ENCODE measurements at places on chromosomes 11 and 22. TPM values are rescaled to one million over a fixed set of nuclear protein-coding genes. Genes with fewer than 3 reads are reported as not detected.

DNA sequence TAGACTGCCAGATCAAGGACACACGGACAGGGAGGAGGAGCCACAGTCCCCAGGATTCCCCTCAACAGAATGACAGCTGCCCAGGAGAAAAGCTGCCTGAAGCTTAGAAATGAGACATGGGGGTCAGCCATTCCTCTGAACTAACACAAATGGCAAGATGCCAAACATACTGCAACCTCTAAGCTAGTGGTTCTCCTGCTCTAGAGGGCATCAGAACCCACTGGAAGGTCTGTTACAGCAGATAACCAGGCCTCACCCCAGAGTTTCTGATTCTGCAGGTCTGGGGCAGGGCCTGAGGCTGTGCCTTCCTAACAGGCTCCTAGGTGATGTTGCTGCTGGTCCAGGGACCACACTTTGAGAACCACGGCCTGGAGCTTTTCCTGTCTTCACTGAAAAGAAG lies 28.6 kb upstream of the BID start:
- no peaks in the 10 kb centered on the region for H3K27me3 ChIP-seq
- H3K4me1 ChIP-seq = peaks cover 34% of the 10 kb centered on the region
- H3K4me3 ChIP-seq = no peak overlapping the region
- no peak for DNase-seq

GRCh38 chr11:61918251-61918937 lies 1.0 kb upstream of the RAB3IL1 start:
- no peaks in the 10 kb centered on the region for H3K27me3 ChIP-seq
- H3K4me3 ChIP-seq = peak overlapping the region; percentile 64

GRCh38 chr22:39776295-39777009 lies 117.1 kb downstream of the ENTHD1 start:
- no peaks in the 10 kb centered on the region for H3K27me3 ChIP-seq
- no peak overlapping the region for H3K27ac ChIP-seq
- no peak overlapping the region for H3K4me3 ChIP-seq
- H3K4me1 ChIP-seq = no peaks in the 10 kb centered on the region
- no peaks in the 10 kb centered on the region for H3K36me3 ChIP-seq

- no peaks in the 10 kb centered on the region for H3K36me3 ChIP-seq
- peaks cover 2% of the 10 kb centered on the region for H3K4me1 ChIP-seq
- no peak overlapping the region for H3K4me3 ChIP-seq
Measured at GRCh38 chr11:57982776-57983175, 40.9 kb upstream of the OR9Q1 start.

DNA sequence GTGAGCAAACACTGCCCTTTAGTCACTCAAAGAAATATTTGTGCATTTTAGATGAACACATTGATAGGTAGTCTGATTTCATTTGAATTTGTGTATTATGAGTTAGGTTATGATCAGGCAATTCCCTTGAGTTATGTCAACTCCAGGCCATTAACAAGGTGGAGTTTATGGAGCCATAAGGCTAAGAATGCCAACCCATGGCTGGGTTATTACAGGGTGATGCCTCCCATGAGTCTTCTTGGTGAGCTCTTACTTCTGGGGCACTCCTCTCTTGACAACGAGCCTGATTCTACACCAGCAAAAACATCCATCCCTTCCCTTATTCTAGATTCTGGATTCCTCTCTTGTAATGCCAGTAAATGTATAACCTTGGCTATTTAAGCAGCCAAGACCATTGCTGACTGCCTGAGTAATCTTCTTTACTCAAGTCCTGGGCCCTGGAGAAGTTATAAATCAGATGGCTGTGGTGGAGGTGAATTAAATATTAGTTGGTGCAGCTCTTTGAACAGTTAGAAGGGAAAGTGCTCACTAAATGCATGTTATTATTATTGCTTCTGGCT lies 645.7 kb upstream of the TENM4 start:
- no peak for DNase-seq
- no peak overlapping the region for H3K27ac ChIP-seq
- H3K4me1 ChIP-seq = no peaks in the 10 kb centered on the region
- H3K36me3 ChIP-seq = no peaks in the 10 kb centered on the region
- H3K27me3 ChIP-seq = no peaks in the 10 kb centered on the region

- no peaks in the 10 kb centered on the region for H3K36me3 ChIP-seq
- H3K27me3 ChIP-seq = no peaks in the 10 kb centered on the region
- peaks cover 13% of the 10 kb centered on the region for H3K4me1 ChIP-seq
- no peak overlapping the region for H3K4me3 ChIP-seq
- H3K27ac ChIP-seq = no peak overlapping the region
- DNase-seq = no peak
Measured at GRCh38 chr11:43979571-43980219, 37.3 kb downstream of the C11orf96 start.

- peak; percentile 93 for DNase-seq
- H3K36me3 ChIP-seq = no peaks in the 10 kb centered on the region
- no peak overlapping the region for H3K4me3 ChIP-seq
Measured at GRCh38 chr11:75635066-75635862, 33.6 kb downstream of the MAP6 start.

DNA sequence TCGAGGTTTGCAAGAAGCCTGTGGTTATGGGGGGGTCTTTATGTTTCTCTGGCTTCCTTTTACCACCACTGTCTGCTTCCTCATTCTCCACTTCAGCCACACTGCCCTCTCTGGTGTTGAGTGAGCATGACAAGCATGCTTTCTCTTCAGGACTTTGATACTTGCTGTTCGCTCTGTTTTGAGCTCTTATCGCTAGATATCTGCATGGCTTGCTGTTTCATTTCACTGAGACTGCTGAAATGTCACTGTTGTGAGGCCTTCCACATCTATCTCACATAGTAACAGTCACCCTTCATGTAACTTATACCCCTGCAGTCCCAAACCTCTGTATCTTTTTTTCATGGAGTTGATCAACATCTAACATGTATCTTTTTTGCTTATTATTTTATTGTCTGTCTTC lies 59.8 kb downstream of the TMEM135 start:
- no peak overlapping the region for H3K27ac ChIP-seq
- DNase-seq = peak; percentile 26
- no peaks in the 10 kb centered on the region for H3K4me1 ChIP-seq
- H3K36me3 ChIP-seq = peaks cover 11% of the 10 kb centered on the region

DNA sequence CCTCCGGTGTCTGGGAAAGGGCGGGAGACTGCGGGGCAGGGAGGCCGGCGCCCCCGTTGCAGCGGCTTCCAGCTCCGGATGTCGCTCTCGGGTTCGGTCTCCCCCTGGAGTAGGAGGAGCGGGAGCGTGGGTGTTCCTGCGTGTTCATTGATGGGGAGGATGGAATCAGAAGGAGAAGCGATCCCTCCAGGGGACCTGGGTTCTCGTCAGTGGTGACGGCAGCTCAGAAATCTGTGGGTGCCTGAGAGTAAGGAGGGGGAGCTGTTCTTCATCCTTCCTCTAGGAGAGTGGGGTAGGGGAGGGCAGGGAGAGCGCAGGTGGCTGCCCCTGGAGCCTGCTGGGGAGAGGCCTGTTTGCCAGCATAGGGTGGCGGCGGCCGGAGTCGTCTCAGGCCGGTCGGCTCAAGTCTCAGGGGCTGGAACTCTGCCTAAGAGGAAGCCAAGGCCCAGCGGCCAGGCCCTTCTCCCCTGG lies 1.1 kb downstream of the UBASH3B start:
- peaks cover 61% of the 10 kb centered on the region for H3K27me3 ChIP-seq
- H3K27ac ChIP-seq = peak overlapping the region; percentile 84
- peak; percentile 72 for DNase-seq
- H3K4me3 ChIP-seq = peak overlapping the region; percentile 88
- no peaks in the 10 kb centered on the region for H3K36me3 ChIP-seq

- peaks cover 20% of the 10 kb centered on the region for H3K4me1 ChIP-seq
- H3K27ac ChIP-seq = no peak overlapping the region
- H3K36me3 ChIP-seq = no peaks in the 10 kb centered on the region
- no peak overlapping the region for H3K4me3 ChIP-seq
- DNase-seq = peak; percentile 46
- H3K27me3 ChIP-seq = peaks cover 66% of the 10 kb centered on the region
Measured at GRCh38 chr11:68687311-68687710, 3.0 kb downstream of the GAL start.

- peaks cover 28% of the 10 kb centered on the region for H3K27me3 ChIP-seq
- H3K4me3 ChIP-seq = no peak overlapping the region
- H3K4me1 ChIP-seq = peaks cover 10% of the 10 kb centered on the region
- no peaks in the 10 kb centered on the region for H3K36me3 ChIP-seq
- no peak for DNase-seq
- H3K27ac ChIP-seq = no peak overlapping the region
Measured at GRCh38 chr22:45290410-45290936, 5.7 kb downstream of the UPK3A start.

- no peaks in the 10 kb centered on the region for H3K36me3 ChIP-seq
- H3K27me3 ChIP-seq = no peaks in the 10 kb centered on the region
- H3K27ac ChIP-seq = no peak overlapping the region
- H3K4me1 ChIP-seq = peaks cover 16% of the 10 kb centered on the region
Measured at GRCh38 chr11:95517453-95517852, 272.1 kb downstream of the FAM76B start.

GRCh38 chr11:66072081-66072480 lies 2.0 kb downstream of the PACS1 start:
- H3K36me3 ChIP-seq = peaks cover 39% of the 10 kb centered on the region
- DNase-seq = no peak
- peaks cover 29% of the 10 kb centered on the region for H3K4me1 ChIP-seq
- no peak overlapping the region for H3K4me3 ChIP-seq

- H3K27ac ChIP-seq = no peak overlapping the region
- H3K27me3 ChIP-seq = no peaks in the 10 kb centered on the region
- DNase-seq = peak; percentile 36
Measured at GRCh38 chr11:15594607-15595006, 479.9 kb downstream of the INSC start.

DNA sequence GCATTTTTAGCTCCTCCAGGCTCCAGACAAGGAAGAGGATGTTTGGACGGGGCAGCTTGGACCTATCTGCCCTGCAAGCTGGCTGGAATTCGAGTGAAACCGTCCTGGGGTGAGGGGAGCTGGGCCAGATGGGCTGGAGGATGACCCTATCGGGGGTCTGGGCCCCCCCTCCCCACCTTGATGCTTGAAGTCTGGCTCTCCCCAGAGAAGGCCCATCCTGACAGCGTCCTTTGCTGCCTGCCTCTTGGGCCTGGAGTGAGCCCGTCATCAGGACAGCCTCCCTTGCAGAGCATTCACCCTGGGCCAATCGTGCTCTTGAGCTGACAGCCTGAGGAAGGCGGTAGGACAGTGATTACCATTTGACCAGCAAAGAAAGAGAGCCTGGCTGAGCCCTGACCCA lies 5.3 kb upstream of the PDGFB start:
- no peaks in the 10 kb centered on the region for H3K36me3 ChIP-seq
- no peak for DNase-seq
- peaks cover 31% of the 10 kb centered on the region for H3K27me3 ChIP-seq
- H3K4me1 ChIP-seq = peaks cover 41% of the 10 kb centered on the region
- no peak overlapping the region for H3K27ac ChIP-seq

GRCh38 chr11:119906376-119906775 lies 177.4 kb upstream of the NECTIN1 start:
- peak; percentile 18 for DNase-seq
- no peaks in the 10 kb centered on the region for H3K36me3 ChIP-seq
- no peak overlapping the region for H3K27ac ChIP-seq
- H3K4me3 ChIP-seq = no peak overlapping the region

DNA sequence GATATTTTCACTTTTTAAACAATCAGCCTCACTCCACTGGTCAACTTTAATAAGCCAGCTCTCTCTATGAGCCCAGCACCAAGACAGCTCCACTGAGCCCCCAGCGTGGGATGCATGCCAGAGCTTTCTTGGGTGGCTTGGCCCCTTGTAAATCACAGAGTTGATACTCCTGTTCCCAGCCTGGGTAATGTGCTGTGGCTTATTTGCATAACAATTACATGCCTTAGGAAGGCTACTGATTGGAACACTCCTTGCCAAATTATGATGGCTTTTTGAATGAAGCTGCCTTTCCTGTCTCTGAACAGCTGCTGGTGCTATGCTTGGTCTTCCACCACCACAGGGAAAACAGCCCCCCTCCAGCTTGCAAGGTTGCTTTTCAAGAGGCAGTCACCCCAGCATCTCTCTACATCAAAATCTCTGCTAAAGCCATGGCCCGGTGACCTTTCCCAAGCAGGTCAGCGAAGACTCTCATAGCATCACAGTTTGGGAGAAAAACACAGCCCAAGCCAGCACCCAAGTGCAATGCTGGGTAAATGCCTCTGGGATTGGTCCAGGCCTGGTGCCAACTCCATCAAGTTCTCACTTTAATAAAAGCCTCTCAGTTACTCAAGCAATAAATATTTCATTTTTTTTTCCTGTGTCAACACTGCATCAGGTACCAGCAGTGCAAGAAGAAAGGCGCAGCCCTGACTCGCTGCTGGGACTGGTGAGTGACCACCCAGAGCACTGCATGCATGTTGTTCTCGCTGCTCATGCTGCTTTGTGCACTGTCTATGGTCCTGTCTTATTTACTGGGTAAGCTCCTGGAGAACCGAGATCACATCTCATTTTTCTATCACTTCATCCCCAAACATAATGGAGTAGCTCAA lies 549.3 kb downstream of the OPCML start:
- no peaks in the 10 kb centered on the region for H3K27me3 ChIP-seq
- H3K27ac ChIP-seq = no peak overlapping the region
- H3K36me3 ChIP-seq = no peaks in the 10 kb centered on the region
- no peak for DNase-seq

DNA sequence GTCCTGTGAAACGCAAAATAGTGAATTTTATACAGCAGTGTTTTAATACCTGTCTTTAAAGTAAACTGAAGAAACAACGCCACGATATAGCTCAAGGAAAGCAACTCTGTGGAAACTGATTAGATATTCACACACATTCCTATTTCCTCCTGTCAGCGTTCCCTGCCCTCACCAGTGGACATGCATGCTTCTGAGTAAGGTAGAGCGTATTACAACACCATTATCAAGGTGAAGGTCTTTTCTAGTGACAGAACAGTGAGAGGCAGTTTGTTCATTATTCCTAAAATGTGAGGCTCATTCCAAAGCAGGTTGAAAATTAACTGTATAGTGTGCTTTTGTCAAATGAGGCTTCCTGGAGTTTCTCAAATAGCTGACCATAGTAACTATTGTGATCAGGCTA lies 153.1 kb downstream of the DDX10 start:
- no peak overlapping the region for H3K4me3 ChIP-seq
- H3K36me3 ChIP-seq = no peaks in the 10 kb centered on the region
- no peak overlapping the region for H3K27ac ChIP-seq

DNA sequence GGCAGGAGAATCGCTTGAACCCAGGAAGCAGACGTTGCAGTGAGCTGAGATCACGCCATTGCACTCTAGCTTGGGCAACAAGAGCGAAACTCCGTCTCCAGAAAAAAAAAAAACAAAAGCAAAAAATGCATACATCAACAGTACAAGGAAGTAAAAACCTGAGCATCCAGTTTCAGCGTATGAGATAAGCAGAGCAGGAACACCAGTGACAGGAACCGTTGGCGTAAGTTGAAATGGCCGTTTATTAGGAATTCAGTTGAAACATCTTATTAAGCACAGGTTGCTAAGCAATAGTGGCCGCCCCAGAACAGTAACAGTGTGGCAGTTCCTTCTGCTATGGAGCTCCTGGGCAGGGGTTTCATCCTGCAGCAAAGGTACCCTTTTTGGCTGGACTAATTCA lies 4.0 kb upstream of the L3MBTL2 start:
- peaks cover 17% of the 10 kb centered on the region for H3K27me3 ChIP-seq
- DNase-seq = no peak
- no peaks in the 10 kb centered on the region for H3K36me3 ChIP-seq
- H3K4me1 ChIP-seq = peaks cover 22% of the 10 kb centered on the region

Gene SCN4B
- total RNA-seq = 2.4 TPM

Gene TSGA10IP
- total RNA-seq = 0.09 TPM

Gene BIK
- 0.18 TPM for total RNA-seq

Gene DEFB131B
- not detected for total RNA-seq

Gene OR52R1
- not detected for total RNA-seq

Gene TMPRSS13
- total RNA-seq = 0.09 TPM

Gene TNNT3
- total RNA-seq = 4,749 TPM

Gene PRRG4
- 0.09 TPM for total RNA-seq

Gene SEC14L2
- 2.5 TPM for total RNA-seq

Gene ABCC8
- total RNA-seq = 1.3 TPM

Gene TRIM49
- total RNA-seq = not detected

Gene NPAS4
- 0.27 TPM for total RNA-seq

All from muscle of leg (tissue), 16 donors.